ENCODE measurements at places on chromosomes 7 and 10.
A peak's percentile ranks its signal among the peaks of the same experiment; 100 is the strongest.

- no peak for DNase-seq
Measured at GRCh38 chr7:157731126-157731525, 394.3 kb downstream of the DNAJB6 start.

GRCh38 chr7:9945131-9945530 lies 1028.5 kb upstream of the PHF14 start:
- DNase-seq = no peak

- DNase-seq = no peak
Measured at GRCh38 chr10:46544989-46545791, 11.3 kb downstream of the GPRIN2 start.

DNA sequence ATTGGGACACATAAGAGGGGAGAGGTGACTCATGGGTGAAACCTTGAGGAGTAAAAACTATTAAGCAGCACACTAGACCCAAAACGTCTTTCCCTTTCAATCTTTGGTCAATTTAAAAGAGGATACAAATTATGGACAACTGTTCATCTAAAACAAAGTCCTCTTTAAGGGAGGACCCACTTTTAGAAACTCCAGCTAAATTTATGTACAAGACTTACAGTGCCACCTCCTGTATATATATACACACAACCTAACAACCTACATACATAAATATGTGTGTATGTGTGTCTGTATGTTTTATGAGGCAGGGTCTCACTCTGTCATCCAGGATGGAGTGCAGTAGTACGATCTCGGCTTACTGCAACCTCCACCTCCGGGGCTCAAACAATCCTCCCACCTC lies 18.1 kb upstream of the ZC3HAV1 start:
- DNase-seq = no peak

DNA sequence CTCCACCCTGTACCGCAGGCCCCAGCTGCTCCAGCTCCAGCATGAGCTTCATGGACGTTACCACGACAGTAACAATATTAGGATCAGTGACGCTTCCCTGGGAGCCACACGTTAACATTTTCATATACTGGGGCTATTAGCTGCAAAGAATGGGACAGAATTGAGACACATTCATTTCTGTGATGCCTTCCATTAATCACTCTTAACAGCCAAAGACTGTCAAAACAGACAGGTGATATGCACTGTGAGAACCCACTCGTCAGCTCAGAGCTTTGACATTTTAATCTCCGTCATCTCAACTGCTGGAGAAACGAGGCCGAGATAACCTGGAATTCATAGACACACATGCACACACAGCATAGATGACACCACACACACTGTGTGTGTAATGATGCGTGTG lies 408.4 kb upstream of the SHH start:
- no peak for DNase-seq

GRCh38 chr7:129431911-129432643 lies 2.2 kb upstream of the STRIP2 start:
- no peak for DNase-seq

- DNase-seq = no peak
Measured at GRCh38 chr10:6729071-6729774, 149.1 kb upstream of the PRKCQ start.

GRCh38 chr7:19106241-19107080 lies 11.0 kb downstream of the TWIST1 start:
- no peak for DNase-seq

GRCh38 chr7:4123346-4123745 lies 558.7 kb upstream of the FOXK1 start:
- no peak for DNase-seq

DNA sequence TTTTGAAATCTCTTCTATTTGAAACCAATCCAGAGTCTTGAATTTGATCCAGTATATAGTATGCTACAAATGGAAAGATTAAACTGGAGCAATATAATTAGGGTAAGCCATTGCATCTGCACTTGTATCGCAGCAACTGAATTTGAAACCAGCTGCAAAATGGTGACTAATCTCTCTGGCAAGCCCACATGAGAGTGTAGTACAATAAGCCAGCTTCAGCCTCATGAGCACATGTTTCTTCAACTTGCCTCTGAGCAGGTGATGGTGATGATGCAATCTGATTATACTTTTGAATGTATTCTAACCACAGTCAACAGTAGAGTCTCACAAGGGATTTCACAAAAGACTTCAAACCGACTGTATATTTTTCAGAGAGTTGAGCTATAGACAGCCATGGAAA lies 829 bp upstream of the RPA3 start:
- DNase-seq = peak; percentile 61

DNA sequence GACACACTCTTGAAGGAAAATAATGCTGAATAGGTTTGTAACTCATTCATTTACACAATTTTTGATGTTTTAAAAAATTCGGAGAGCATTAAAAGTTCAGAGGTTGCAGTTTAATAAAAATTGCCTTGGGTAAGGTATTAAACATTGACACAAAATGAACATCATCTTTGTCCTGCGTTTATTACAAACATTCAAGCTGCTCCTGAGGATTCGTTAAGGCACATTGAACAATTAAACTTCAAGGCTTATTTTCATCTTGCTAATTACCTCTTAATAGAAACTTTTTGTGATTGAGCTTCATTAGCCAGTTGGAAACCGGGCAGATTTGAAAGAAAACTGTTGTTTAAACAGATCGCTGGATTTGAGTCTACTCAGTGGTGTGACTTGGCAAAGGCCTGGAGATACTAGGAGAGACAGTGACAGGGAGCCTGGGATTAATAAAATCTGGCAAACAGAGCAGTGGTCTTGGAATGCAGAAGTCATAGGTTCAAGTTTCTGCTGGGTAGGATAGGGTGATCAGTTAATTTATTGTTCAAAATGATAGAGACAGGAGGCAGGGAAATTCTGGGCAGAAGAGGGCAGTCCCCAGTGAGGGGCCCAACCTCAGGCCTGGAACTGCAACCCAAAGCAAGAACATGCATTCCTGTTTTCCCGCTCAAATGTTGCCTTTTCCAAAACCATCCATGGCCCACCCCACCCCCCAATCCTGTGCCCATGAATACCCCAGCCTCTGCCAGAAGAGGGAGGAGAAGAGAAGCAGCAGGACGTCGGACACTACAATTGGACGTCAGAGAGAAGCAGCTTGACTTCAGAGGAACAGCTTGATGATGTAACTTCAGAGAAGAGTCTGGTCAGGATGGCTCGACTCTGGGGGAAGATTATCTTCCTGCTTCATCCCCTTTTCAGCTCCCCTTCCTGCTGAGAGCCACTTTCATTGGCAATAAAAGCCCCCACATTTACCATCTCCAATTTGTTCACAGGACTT lies 43.5 kb upstream of the SLC35G1 start:
- DNase-seq = no peak

GRCh38 chr7:74043523-74043951 lies 15.6 kb downstream of the ELN start:
- no peak for DNase-seq

DNA sequence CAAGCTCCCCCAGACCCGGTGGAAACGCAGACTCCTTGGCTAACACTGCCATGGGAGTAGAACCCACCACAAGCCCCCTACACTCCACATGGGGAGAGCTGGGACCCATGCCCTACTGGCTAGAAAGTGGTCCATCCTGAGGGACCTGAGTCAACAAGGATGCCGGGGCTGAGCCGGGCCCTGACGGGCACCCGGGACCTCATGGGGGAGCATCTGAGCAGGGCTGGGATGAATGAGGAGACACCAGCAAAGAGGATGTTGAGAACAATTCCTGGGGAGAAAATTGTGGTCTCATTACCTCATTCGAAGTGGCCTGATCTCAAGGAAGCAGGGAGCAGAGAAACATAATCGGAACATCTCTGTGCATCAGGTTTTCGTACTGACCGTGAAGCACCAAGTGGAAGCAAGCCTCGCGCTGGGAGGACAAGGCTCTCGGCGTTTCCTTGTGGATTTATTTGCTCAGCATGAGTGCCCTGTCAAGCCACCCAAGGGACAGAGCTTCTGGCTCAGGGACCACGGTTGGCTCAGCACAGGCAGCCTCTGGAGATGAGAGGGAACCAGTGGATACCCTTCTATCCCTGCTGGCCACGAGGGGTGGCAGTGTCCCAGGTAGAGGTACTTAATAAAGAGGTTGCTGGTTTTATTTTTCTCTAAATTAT lies 132.2 kb upstream of the FAM20C start:
- DNase-seq = no peak

- no peak for DNase-seq
Measured at GRCh38 chr10:77780180-77780579, 142.6 kb upstream of the KCNMA1 start.

GRCh38 chr7:151579644-151580043 lies 59.9 kb upstream of the RHEB start:
- DNase-seq = no peak

GRCh38 chr7:25314731-25315267 lies 86.5 kb upstream of the NPVF start:
- DNase-seq = no peak

- no peak for DNase-seq
Measured at GRCh38 chr7:27520815-27521790, 141.6 kb downstream of the HIBADH start.

- no peak for DNase-seq
Measured at GRCh38 chr10:80579181-80579763, 41.6 kb downstream of the SH2D4B start.

DNA sequence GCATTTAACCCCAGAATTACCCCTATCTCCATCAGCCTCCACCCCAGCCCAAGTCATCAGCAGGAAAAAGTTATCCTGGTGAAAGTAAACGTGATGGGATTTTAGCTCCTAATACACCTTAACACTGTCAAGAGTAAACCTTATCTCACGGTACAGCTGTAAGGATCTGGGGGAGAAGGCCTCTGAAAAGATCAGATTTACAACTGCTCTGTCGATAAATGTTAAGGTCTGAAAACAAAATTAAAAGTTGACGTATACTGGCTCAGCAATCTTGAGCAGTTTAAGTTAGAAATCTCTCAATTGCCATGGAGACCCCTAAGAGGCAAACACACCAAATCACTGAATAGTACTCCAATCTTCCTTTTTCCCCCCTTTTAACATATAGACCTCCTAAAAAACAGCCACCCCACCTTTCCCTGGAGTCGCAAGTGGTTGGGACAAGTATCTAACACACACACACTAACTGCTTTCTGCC lies 6.1 kb downstream of the SKAP2 start:
- DNase-seq = no peak

- DNase-seq = no peak
Measured at GRCh38 chr10:71209352-71209715, 3.0 kb upstream of the UNC5B start.

- DNase-seq = no peak
Measured at GRCh38 chr7:91953618-91954017, 13.0 kb downstream of the AKAP9 start.

- no peak for DNase-seq
Measured at GRCh38 chr10:58514111-58514770, 1.6 kb downstream of the BICC1 start.

GRCh38 chr7:44258423-44258760 lies 57.6 kb downstream of the YKT6 start:
- no peak for DNase-seq
